ENCODE measurements at places on chromosomes 12 and 14.

- no peak for DNase-seq
Measured at GRCh38 chr12:109770104-109770860, 56.7 kb downstream of the FAM222A start.

DNA sequence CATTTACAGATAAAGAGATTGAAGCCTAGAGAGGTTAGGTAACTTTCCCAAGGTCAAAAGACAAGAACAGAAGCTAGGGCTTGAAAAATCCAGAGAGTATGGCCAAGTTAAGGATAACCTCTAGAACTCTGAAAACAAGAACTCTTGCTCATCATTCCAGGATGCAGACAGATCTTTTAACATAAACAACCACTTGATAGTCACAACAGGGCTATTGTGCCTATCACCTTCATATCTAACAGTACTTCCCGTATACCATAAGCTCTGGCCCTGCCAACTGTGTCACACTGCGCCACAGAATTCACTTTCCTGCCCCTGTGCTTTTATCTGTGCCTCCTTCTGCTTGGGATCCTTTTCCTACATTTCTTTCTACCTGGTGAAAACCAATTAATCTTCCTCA is 18.2 kb downstream of the ERP29 start:
- no peak for DNase-seq

- no peak for DNase-seq
Measured at GRCh38 chr12:111064154-111064553, 143.8 kb upstream of the MYL2 start.

GRCh38 chr14:90603841-90604240 is 207.0 kb downstream of the CALM1 start:
- DNase-seq = no peak

- DNase-seq = no peak
Measured at GRCh38 chr12:97924122-97924521, 461.5 kb downstream of the RMST start.

DNA sequence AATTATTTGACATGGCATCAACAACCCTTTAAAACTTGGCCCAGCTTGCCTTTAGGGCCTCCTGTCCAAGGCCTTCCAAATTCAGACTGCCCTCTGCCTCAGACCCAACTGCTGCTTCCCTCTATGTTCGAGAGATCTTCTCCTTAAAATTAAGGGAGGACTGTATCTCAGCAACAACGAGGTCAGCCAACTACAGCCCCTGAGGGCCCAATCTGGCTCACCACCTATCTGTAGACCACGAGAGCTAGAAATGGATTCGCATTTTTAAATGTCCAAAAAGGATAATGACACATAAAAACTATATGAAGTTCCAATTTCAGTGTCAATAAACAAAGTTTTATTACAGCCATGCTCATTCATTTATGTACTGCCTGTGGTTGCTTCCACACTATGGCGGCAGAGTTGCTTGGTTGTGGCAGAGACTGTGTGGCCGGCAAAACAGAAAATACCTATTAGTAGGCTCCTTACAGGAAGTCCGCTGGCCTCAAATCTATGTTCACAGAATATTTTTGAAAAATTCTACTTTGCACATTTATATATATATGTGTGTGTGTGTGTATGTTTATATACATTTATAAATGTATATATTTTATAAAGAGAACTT is 1026.9 kb downstream of the BCL11B start:
- DNase-seq = no peak

GRCh38 chr14:53969326-53969725 is 12.7 kb upstream of the BMP4 start:
- DNase-seq = no peak

DNA sequence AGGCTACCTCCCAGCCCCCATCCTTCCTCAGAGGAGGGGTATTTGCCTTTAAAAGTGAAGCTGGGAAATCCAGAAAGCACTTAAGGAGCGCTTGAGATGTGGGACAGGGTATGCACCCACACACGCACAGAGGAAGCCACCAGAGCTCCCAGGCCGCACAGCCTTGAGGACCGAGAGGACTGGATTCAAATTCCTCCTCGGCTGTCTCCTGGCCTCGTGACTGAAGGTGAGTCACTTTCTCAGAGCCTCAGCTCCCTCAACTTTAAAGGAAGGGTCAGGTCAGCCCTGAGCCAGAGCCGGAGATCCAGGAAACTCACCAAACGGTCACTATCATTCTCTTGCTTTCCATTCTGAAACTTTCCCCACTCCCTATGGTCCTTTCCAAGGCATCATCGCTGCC is 37.6 kb downstream of the BCL11B start:
- no peak for DNase-seq

Data from T-helper 22 cell (primary cell).